ENCODE measurements at places on chromosomes 5 and 9.
A peak's percentile ranks its signal among the peaks of the same experiment; 100 is the strongest.

DNA sequence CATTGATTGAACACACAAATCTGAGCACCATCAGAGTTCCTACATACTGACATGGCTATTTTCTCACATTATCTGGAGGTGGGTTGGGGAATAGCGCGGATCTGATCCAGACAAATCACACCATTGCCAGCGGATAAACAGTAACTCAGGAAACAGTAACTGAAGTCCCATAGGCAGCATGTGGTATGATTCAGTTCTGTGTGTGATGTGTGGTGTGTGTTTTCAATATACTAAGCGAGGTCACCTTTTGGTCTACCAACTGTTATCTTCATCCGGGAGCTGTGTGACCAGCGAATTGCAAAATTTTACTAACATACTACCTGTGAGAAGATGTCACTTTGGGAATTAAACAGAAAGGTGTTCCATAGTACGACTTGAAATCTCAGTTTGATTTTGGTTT is 50.1 kb downstream of the PKD2L2 start:
- no peak for DNase-seq

DNA sequence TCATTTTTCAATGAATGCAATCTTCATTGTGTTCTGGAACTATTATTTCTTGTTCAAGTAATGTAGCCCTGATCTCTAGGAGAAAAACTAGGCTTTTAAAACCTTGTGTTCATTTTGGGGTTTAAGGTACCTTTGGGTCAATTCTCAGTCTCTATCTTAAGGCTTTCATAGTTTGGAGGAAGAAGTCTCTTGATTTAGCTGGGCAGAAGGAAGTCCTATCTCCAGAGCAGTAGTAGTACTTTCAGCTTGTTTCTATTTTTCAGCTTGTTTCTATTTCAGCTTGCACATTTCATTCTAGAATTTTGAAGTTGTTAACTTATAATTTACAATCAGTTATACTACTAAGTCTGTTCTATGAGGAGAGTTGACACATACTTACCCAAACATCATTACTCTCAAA is 15.2 kb downstream of the CSNK1G3 start:
- no peak for DNase-seq

- no peak for DNase-seq
These were observed 55.4 kb downstream of the WDR36 start for GRCh38 chr5:111147502-111147901.

- peak; percentile 33 for DNase-seq
These were observed 20.2 kb downstream of the IGIP start for GRCh38 chr5:140145818-140146522.

- no peak for DNase-seq
These were observed 287.2 kb upstream of the ZNF608 start for GRCh38 chr5:125033602-125034001.

- DNase-seq, result no peak
These were observed 1363.3 kb downstream of the MAT2B start for GRCh38 chr5:164868761-164869160.

All from stimulated activated CD4-positive, alpha-beta T cell treated with anti-CD3 and anti-CD28 coated beads, Interleukin-2, amount 100 ng/mL, for 4 hours (primary cell).